Ascending aorta (tissue), 2 donors: ENCODE measurements at places on chromosomes 5 and 9.

DNA sequence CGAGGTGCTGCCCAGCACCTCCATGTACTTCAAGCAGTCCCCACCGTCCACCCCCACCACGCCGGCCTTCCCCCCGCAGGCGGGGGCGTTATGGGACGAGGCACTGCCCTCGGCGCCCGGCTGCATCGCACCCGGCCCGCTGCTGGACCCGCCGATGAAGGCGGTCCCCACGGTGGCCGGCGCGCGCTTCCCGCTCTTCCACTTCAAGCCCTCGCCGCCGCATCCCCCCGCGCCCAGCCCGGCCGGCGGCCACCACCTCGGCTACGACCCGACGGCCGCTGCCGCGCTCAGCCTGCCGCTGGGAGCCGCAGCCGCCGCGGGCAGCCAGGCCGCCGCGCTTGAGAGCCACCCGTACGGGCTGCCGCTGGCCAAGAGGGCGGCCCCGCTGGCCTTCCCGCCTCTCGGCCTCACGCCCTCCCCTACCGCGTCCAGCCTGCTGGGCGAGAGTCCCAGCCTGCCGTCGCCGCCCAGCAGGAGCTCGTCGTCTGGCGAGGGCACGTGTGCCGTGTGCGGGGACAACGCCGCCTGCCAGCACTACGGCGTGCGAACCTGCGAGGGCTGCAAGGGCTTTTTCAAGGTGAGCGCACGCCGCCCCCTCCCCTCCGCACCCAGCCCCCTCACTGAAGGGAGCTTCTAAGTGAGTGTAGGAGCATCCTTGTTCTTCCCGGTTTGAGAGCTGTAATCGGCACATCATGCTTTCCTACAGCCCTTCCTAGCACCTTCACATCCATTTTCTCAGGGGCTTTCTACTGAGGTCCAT, 6.9 kb downstream of the NR4A3 start:
- no peak for DNase-seq

- no peak for DNase-seq
Observed at GRCh38 chr9:125438506-125439433, 177.1 kb downstream of the GAPVD1 start.

DNA sequence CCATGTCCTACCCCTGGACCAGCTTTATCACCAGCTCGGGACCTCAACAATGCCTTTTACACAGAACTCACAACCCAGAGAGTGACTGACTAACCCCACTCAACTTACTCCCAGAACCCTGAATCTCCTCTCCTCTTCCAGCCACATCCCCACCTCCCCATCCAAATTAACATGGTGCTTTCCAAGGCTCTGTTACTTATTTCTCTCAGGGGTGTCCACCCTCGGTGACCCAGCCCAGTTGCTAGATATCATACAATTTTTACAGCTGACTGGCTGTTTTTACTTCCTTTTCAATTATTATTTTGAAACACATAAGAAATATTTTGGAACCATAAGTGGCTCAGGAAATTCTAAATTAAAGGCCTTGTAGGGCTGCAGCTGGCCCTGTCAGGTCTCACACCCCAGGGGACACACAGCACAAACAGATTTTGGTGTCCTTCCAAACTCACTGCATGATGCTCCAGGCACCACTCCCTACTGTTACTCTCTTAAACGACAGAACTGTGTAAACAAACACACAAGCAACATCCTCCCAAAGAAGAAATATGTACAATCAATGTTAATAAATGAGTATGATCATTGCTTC, 180.6 kb downstream of the ADAMTS12 start:
- no peak for DNase-seq

- DNase-seq: no peak
Observed at GRCh38 chr9:116721411-116721810, 34.3 kb downstream of the TRIM32 start.

DNA sequence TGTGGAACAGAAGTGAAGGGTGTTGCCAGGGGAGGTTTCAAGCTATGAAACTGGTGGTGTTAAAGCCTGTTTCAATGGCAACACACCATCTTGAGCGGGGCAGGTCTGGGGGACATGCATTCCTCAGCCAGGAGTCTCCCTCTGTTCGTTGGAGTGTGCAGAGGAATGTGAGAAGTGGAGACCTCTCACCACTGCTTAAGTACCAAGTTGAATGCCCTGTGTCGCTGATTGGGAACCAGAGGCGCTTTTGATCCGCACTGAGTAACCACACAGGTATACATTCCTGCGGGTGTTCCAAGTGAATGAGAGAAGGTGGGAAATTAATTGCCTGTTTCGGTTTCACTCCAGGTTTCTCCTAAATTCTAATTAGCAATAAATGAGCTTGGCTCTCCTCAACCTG, 99.4 kb downstream of the LIX1 start:
- no peak for DNase-seq

GRCh38 chr9:16133556-16134227, 580.8 kb downstream of the CCDC171 start:
- no peak for DNase-seq

- no peak for DNase-seq
Observed at GRCh38 chr9:106918825-106919509, 56.0 kb downstream of the ZNF462 start.

GRCh38 chr5:138402640-138403039, 36.2 kb upstream of the REEP2 start:
- DNase-seq: no peak

DNA sequence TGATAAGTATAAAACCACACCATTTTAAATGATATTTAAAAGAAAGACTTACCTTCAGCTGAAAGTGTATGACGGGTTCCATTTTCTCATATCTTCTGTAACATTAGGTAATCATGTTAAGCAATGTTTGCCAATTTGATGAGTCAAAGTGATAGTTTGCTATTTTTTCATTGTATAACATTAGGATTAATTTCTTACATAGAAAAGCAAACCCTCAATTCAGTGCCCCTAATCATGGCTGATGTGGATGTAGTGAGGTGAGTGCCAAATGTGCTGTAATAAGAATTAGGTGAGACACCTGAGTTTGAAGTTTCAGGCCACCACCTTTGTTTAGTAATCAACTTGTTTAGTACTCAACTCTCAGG, 68.0 kb downstream of the UNC13B start:
- no peak for DNase-seq

- peak; percentile 27 for DNase-seq
Observed at GRCh38 chr9:113547501-113547900, 84.0 kb downstream of the RGS3 start.

DNA sequence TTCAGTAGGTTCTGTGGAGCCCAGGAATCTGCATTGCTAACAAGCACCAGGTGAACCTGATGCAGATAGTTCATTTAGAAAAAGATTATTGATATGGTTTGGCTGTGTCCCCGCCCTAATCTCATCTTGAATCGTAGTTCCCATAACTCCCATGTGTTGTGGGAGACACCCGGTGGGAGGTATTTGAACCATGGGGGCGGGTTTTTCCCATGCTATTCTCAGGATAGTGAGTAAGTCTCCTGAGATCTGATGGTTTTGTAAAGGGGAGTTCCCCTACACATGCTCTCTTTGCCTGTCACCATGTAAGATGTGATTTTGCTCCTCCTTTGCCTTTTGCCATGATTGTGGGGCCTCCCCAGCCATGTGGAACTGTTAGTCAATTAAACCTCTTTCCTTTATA, 212.0 kb downstream of the RAB3C start:
- no peak for DNase-seq

DNA sequence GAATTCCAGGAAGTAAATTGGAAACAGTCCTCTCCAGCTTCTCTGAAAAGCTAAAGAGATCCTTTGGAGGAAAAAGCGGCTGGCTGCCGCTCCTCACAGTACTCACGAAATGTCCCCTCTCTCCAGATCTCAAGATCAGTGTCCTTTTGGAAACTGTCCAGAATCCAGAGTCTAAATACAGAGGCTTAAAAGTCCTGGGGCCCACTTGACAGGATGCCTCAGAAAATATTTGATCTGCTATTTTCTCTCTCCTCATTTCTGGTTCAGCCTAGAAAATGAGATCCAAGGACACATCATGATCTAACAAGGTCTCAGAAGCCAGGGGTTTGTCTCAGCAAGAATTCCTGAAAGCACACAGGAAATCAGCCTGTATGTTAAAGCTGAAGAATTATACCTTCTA, 7.2 kb downstream of the C1QTNF2 start:
- DNase-seq: no peak

- no peak for DNase-seq
Observed at GRCh38 chr9:120846251-120846889, 3.6 kb upstream of the PSMD5 start.

- no peak for DNase-seq
Observed at GRCh38 chr9:4269872-4270271, 30.0 kb downstream of the GLIS3 start.

- DNase-seq: no peak
Observed at GRCh38 chr5:157107508-157107907, 1.3 kb downstream of the HAVCR2 start.

DNA sequence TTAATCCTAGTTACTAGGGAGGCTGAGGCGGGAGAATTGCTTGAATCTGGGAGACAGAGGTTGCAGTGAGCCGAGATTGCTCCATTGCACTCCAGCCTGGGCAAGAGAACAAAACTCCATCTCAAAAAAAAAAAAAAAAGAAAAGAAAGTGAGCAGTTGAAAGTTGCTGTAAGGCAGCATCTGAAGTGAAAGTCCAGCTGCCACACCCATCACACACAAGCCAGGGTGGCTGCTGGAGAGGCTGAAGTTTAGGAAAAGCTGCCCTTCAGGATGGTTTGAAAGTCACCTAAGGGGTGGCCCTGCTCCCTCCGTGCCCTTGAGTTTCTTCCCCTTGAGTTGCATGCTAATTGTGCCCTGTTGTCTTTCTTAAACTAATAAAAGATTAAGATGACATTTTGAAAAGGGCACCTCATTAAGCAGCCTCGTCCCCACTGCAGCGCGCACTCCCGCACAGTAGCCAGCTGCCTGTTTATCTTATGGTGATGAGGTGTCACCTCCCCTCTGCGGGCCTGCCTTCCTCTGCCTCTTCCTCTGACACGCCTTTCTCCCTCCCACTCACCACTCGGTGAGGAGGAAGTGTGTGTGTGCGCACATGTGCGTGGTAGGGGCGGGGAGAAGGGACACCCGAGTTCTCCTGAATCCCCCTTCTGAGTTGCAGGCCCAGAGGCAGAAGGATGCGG, 104.2 kb upstream of the PANK3 start:
- DNase-seq: no peak

DNA sequence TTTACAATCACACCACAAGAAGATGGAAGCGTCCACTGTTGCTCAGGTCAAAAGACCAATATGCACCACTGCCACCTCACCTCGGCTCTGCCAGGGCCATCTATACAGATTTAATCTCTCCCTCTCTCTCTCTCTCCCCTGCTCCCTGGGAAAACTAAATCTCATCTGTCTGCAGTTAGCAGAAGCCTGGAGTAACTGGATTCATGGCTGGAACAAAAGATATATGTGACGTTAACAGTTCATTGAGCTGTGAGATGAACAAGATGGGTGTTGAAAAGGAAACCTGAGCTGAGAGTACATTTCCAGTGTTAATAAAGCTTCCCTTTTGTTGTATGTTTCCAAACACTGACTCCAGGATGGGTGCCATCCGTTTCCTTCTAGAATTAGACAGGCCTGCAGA, 369.7 kb downstream of the CDK5RAP2 start:
- no peak for DNase-seq

GRCh38 chr5:160020266-160020770, 11.4 kb downstream of the TTC1 start:
- no peak for DNase-seq

DNA sequence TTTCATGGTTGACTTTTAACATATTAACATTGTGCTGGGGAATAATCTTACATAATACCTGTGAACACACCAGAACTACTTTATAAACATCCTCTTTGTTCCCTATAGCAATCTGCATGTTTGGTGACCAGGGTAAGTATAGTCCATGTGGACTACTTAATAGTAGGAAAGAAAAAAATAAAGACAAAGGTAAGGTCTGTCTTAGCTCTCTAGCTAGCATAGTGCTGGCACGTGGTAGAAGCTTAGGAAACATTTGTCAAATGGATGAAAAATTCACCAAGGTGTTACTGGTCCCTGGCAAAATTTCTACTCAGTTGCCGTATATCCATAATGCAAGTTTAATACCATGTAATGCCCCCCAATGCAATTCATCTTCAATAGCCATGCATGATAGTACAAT, 78.6 kb upstream of the ABCA1 start:
- DNase-seq: no peak

GRCh38 chr9:84484172-84484571, 143.6 kb upstream of the SLC28A3 start:
- DNase-seq: no peak

- DNase-seq: no peak
Observed at GRCh38 chr9:122468735-122469134, 9.0 kb downstream of the OR1J1 start.

GRCh38 chr5:37575541-37576489, 196.7 kb downstream of the WDR70 start:
- no peak for DNase-seq

- DNase-seq: no peak
Observed at GRCh38 chr9:112443200-112443599, 43.4 kb upstream of the KIAA1958 start.

GRCh38 chr5:148849461-148849860, 23.1 kb downstream of the ADRB2 start:
- no peak for DNase-seq

- DNase-seq: no peak
Observed at GRCh38 chr5:175866377-175866907, 4.9 kb upstream of the CPLX2 start.

- DNase-seq: no peak
Observed at GRCh38 chr9:90307167-90307833, 335.3 kb downstream of the DIRAS2 start.

DNA sequence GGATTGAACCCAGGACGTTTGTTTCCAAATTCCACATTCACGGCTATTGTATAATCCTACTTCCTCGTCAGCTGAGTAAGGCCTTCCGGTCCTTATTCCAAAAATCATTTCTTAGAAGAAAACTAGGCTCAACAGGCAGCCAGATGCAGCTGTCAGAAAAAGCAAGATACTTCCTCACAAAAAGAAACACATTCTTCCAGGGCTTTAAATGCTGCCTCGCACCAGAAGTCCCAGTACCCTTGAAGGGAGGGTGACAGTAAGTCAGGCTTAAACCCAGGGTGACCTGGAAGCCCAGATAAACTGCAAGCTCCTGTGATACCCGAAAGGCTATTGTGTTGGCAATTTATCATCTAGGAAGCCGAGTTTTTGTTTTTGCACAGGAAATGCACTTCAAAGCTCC, 414.0 kb downstream of the NFIB start:
- no peak for DNase-seq

DNA sequence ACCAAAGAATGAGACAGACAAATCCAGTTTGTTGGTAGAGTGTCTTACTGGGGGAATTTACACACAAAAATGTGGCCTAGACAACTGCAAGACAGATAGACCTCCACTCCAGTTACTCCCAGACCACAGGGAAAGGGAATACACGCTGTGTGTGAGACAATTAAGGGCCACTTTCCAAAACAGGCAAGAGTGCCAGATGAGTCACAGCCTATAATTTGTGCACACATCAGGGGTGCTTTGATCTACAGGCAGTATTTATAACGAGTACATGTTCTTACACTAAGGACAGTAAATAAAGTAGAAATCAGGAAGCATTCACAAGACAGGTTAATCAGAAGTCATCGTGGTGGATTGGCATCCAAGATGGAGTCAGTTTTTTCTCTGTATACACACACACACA, 114.8 kb downstream of the ZNF622 start:
- no peak for DNase-seq

- no peak for DNase-seq
Observed at GRCh38 chr5:39235648-39236047, 16.3 kb upstream of the FYB1 start.

GRCh38 chr9:114110180-114110579, 11.1 kb upstream of the KIF12 start:
- DNase-seq: no peak

- DNase-seq: no peak
Observed at GRCh38 chr5:63310644-63311043, 651.6 kb downstream of the HTR1A start.

- no peak for DNase-seq
Observed at GRCh38 chr5:156094001-156094400, 233.0 kb upstream of the SGCD start.

- DNase-seq: no peak
Observed at GRCh38 chr5:32683125-32683524, 28.0 kb upstream of the NPR3 start.
